ENCODE measurements at places on chromosomes 12 and 14.

- no peak for DNase-seq
Measured at GRCh38 chr12:49635036-49635435, 11.7 kb downstream of the PRPF40B start.

GRCh38 chr14:21846227-21846885 is 172.7 kb upstream of the OR4E1 start:
- no peak for DNase-seq

GRCh38 chr12:20006871-20007730 is 361.2 kb upstream of the PDE3A start:
- no peak for DNase-seq

DNA sequence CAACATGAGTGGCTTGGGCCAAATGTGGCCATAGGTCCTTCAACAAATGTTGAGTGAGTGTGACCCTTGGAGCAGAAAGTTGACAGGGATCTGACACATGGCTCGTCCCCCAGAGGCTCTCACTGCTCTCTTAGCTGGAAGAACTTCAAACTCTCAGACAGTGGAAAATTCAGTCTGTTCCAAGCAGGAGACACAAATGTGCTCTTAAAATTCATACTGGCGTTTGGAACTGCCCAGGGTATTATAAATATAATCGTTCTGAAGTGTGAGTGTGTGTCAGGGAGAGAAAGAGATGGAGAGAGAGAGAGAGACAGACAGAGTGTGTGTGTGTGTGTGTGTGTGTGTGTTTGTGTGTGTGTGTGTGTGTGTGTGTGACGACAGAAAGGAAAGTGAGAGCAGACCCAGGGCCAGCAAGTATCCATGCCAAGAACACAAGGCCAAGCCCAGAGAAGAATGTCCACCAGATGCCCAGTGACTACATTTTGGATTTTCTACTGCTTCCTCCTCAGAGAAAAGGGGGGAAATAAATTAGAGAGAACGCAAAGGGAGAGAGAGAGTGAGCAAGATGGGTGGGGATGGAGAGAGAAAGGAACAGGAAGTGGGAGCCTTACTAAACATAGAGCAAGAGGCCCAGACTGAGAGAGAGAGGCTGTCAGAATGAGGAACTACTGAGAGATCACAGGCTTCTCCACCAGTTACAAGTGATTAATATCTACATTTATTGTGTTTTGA is 193.6 kb upstream of the NUDT4 start:
- DNase-seq, result no peak

DNA sequence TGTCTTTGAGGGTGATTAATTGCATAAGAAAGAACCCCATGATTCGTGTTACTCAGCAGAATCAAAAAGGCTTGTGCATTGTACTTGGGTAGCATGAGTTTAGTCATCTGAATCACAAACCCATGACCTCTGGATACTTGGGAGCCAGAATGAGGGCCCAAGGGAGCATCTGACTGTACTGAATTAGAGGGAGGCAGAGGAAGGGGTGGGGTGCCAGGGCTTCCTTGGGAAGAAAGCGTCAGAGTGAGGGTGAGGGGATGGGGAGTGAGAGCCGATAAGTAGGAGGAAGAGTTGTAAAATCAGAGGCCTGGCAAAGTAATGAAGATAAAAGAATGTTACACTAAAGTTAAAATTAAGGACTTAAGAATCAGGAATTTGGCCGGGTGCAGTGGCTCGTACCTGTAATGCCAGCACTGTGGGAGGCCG is 29.8 kb downstream of the GPRC5D start:
- DNase-seq, result no peak

- peak; percentile 39 for DNase-seq
Measured at GRCh38 chr12:90808568-90808967, 146.4 kb downstream of the CCER1 start.

GRCh38 chr12:57592551-57593165 is 1.7 kb downstream of the PIP4K2C start:
- no peak for DNase-seq

DNA sequence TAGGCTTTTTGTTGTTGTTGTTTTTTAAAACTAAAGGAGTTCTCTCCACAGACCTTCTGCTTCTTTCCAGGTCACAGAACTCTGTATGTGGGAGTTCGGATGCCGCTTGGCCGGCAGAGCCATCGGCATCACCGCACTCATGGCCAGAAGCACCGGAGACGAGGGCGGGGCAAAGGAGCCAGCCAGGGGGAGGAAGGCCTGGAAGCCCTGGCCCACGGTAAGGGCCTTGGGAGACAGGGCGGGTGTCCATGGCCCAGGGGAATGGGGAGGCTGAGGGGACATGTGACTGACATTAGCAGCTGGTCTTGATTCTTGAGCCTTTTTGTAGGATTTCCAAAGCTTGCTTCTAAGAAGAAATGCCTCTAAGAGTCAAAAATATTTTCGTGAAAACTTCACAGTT is 26.2 kb downstream of the SLC4A8 start:
- DNase-seq, result no peak

GRCh38 chr14:106268013-106268727 is 741.8 kb downstream of the TMEM121 start:
- no peak for DNase-seq

DNA sequence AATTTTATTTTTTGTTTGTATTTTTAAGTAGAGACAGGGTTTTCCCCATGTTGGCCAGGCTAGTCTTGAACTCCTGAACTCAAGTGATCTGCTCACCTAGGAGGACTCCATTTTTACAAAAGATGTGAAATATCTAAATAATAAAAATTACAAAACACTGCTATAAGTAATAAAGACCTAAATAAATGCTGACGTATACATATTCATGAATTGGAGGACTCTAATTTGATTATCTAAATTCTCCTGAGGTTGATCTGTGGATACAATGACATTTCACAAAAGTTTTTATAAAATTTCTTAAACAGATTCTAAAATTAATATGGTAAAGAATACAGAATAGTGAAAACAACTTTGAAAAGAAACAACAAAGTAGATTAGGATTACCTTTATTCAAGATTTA is 1224.0 kb downstream of the SLC16A7 start:
- DNase-seq, result no peak

DNA sequence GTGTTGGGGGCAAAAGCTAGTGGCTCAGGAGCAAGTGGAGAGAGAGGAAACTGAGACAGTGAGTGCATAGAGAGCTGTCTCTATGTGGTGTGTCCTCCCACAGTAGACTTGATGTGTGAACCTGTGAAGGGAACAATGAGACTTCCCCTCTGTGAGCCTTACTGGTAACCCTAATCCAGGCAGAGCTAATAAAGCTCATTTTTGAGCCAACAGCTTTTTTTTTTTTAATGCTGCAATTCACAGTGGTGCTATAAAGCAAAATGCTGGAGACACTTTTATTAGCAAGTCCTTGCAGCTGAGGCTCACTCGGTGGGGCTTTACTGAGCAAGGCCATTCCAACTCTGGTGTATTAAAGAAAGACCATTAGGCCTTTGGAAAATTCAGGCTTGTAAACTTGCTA is 26.9 kb downstream of the FBXW8 start:
- no peak for DNase-seq

DNA sequence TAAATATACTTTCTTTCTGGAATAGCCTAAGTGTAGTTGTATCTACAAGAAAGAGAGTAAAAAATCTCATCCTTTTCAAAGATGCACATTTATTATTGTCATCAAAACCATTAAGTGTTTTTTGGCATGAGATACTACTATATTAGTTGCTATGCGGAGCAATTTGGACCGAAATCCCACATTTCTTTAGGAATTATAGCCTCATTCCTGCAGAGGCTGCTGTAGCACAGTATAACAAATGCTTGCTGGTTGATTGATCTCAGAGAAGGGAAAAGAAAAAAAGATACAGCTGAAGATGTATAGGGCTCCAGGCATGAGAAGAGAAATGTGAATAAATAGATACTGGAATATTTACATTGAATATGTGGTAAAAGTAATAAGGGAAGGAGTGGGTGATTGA is 36.0 kb downstream of the RHOJ start:
- no peak for DNase-seq

DNA sequence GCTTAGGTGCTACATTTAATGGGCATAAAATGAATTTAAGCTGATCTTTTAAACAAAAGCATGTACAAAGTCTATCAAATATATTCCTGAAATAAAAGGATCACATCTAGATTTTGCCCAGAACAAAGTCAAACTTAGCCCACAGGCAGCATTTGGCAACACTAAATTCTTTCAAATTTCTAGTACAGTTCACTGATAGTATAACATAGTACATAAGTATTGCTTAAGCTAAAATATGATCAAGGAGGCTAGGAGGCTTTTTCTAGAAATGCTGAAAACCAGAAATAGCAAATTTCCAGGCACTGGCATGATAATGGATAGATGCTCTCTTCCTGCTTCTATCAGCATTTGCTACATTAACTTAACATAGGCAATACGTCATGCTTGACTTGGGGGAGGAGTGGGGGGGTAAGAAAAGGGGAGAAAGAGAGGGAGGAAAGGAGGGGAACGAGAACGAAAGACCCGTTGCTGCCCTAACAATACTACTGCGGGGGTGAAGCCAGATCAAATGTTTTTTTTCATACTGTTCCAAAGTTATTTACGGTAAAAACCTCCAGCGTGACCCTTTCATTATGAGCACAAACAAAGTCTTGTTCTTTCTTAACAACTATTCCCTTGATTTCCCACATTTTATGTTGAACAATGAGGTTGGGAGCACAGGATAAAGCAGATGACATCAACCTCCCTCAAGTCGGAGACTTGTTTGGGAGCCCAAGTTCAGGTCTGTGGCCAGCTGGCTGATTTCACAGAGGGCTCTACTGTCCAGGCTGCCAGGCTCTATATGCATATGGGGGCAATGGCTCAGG is 10.6 kb downstream of the TMED10 start:
- no peak for DNase-seq

- DNase-seq, result no peak
Measured at GRCh38 chr12:41709463-41710285, 435.0 kb downstream of the GXYLT1 start.

DNA sequence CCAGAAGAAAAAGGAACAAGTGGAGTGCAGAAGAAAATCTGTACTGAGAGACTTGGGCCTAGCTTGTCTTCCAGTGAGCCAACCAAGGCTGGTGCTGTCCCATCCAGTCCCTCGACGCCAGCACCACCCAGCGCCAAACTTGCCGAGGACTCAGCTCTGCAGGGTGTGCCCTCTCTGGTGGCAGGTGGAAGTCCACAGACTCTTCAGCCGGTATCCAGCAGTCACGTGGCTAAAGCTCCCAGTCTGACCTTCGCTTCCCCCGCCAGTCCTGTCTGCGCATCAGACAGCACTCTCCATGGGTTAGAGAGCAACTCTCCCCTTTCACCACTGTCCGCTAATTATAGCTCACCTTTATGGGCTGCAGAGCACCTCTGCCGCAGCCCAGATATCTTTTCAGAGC is 15.6 kb downstream of the CIPC start:
- no peak for DNase-seq

GRCh38 chr14:50659327-50659974 is 8.7 kb downstream of the SAV1 start:
- DNase-seq, result no peak

GRCh38 chr14:96959992-96960391 is 162.8 kb downstream of the VRK1 start:
- no peak for DNase-seq

DNA sequence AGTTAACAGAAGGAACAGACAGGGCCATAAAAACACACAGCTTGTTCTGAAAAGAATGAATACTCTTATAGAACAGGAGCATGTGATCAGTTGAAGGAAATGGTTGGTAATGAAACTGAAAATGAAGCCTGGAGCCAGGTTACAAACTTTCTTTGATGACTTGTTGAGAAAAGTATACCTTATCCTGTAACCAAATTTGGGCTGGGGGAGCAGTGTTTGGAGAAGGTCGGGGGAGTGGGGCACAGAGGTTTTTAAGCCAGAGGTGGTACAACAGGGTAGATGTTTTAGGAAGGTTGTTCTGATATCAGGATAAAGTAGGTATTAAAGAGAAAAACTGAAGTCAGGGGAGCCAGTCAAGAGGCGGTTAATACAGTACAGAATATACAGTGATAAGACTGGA is 8.2 kb downstream of the GOLT1B start:
- DNase-seq, result no peak

- DNase-seq, result no peak
Measured at GRCh38 chr12:77226368-77226767, 161.0 kb upstream of the E2F7 start.

DNA sequence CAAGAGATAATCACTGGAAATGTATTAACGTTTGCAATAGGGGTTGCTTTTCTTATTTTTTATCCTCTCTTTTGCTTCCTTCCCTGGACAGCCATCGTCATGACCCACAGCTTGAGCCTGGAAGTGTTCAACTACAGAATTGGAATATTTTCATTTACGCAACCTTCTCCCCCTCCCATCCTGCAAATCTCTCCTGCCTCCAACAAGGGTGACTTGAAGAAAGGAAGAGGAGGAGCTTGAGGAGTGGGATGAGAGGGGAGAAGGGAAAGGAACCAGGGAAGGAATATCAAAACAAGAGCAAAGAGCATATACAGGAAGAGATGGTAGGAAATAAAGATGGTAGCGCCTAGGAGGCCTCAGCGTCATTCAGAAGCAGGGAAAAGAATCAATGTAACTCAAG is 1.6 kb upstream of the MANSC4 start:
- no peak for DNase-seq

DNA sequence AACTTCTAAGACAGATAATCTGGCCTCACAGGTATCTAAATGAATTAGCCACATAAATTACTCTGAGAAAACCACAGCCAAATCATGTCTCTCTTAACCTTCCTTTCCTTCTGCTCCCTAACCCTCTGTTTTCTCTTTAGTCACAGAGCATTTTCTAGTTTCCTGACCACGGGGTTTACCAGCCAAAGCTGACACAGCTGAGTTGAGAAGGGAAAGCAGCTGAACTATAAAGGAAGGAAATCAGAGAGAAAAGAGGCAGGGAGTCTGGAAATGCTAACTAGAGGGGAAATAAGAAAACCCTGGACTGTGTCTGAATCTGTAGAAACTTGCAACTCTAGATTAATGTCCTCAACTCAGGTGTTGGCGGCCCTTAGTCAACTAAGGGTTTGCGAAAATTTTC is 24.4 kb downstream of the ANKS1B start:
- no peak for DNase-seq

- DNase-seq, result no peak
Measured at GRCh38 chr12:120388691-120389481, 19.9 kb upstream of the MSI1 start.

DNA sequence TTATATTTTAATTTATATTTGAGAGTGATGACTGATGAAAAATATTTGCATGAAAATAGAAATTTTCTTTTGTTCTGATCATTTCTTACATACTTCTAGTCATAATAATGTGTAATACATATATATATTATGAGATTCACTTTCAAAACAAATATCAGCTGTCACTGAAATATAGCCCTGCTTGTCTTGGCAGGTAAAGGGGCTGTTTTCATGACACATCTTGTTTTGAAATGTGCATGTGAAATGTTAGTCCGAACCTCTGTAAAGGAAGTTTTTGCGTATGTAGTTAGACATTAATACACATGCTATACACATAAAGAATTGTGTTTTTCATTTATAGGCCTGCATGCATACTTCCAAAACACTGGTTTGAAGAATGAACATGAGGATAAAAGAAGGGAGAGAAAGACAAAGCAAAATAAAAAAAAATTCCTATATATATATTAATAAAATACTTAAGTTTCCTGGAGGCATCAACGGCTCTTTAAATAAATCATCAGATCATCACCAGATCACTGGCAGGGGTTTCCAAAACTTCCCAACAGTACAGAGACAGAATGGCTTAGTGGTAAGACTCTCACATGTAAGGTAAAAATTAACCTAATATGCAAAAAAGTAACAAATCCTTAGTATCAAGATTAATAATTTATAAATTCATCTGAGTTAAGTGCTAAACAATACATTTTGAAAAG is 60.1 kb downstream of the SEL1L start:
- DNase-seq, result no peak

GRCh38 chr12:64187370-64187769 is 34.7 kb downstream of the KICS2 start:
- no peak for DNase-seq

GRCh38 chr12:26853303-26854030 is 20.5 kb upstream of the ITPR2 start:
- DNase-seq, result no peak
